ENCODE measurements at places on chromosomes 4 and X.

- DNase-seq = peak; percentile 60
Measured at GRCh38 chrX:124289443-124289842, 43.0 kb upstream of the TEX13D start.

- no peak for DNase-seq
Measured at GRCh38 chr4:37322122-37322521, 77.6 kb downstream of the NWD2 start.

- no peak for DNase-seq
Measured at GRCh38 chr4:85398276-85398675, 76.7 kb upstream of the ARHGAP24 start.

DNA sequence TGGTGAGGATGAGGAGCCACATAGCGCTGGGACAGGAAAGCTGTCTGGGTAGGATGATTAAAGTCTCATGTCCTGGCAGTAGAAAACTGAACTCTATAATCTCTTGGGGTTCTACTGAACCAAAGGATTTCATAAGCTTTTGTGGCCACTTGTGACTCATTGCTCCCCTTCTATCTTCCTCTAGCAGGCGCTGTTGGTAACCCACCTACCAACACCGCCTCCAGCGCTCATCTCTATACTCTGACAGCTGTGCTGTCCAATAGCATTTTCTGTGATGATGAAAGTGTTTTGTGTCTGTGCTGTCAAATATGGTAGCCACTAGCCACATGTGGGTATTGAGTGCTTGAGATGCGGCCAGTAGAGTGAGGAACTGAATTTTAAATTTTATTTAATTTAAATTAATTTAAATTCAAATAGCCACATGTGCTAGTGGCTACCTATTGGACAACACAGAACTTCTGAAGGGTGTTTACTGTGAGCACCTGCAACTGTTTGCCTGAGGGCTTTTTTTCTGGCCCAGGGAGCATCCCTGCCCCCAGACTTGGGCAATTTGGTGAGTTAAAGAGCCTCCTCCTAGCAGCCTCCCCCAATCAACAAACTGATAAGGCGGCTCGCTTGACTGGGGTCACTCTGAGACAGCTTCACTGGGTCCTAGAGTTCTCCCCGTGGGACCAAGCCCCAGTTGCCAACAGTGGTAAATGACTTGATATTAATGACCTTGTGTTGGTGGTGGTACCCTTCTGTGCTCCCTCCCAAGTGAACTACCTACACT lies 169.2 kb upstream of the ATP6AP2 start:
- DNase-seq = peak; percentile 8

DNA sequence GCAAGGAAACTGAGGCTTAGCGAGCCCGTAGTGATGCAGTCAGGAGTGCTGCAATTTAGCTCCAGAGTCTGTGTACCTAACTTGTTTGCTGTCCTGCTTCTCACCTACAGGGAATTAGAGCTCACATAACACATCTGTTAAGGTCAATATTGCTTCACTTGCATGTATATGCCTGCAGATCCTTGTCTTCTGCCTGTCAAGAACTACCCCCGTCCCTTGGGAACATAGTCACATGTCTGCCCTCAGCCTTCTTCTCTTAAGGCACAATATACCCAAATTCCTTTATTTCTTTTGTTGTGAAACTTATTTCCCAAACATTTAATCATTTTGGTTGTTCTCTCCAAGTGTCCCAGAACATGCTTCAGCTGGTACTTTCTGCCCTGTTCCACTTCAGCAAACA lies 103.3 kb upstream of the LEF1 start:
- DNase-seq = peak; percentile 93

DNA sequence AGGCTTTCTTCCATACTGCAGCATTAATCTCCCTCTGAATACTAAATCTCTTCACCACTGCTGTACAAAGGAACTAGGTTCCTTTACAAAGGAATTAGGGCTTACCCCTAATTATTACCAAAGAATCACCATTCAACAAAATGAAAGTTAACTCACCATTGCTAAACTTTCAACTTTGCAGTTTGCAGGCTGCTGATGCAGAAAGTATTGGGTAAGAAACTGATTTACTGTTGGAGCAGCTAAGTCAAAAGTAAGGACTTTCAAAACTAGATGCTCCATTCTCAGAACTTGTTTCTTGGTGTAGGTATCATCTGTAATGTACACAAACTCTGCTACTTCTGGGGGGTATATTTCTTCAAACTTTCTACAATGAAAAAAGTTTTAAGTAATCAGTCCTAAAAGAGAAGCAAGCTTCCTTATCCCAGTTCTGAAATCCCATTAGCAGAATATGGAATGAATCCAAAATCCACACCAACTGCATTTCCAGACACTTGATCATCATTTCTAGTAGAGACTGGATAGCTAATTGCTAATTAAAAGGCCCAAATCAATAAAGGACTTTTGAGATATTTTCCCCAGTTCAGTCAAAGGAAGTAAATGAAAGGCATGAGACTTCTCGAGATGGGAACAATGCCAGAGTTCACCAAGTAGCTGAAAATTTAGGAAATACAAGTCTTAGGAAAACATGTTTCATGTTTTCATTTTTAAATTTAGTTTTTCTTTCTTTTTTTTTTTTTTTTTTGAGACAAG lies 4.3 kb downstream of the CCNA2 start:
- DNase-seq = no peak

GRCh38 chr4:127149086-127149485 lies 483.7 kb upstream of the INTU start:
- DNase-seq = no peak

DNA sequence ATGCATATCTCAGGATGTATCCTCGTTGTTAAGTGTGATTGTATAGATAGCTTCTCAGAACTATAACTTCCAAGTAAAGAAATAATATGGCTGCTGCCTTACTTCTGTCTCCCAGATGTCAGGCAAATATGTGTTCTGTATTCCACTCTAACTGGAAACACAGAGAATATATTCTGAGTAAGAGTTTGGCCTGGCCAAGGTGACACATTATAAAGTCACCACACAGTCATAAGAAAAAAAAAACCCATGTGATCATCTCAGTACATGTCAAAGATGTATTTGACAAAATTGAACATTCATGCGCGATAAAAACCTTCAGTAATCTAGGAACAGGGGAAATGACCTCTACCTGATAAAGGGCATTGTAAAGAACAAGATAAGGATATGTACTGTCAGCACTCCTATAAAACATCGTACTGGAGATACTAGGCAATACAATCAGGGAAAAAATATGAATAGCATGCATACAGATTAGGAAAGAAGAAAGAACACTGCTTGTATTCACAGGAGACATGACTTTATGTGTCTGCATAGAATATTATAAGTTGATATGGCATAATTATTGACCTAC lies 207.1 kb downstream of the ZNF330 start:
- DNase-seq = no peak

DNA sequence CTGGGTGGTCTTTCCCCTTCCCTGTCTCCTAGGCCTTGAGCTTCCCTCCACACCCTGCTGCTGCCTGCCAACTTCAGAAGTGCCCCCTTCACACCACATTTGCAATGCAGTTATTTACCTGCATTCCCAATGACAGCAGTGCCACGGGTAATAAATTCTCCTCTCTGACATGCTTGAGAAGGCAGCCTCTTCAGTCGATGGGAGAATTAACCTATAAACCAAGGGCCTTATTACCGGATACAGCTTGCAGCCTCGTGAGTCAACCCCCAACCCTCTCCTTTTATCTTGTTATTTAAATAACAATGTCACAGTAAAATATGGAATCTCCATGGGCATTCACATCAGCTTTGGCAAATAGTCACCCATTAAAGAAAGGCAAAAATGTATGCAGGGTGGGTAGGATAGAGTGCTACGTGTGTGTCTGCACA lies 34.7 kb upstream of the LGI2 start:
- DNase-seq = peak; percentile 68

Data from NCI-H69 (cell line).